ENCODE measurements at places on chromosomes 5 and 9. TPM values are rescaled to one million over a fixed set of nuclear protein-coding genes. Genes with fewer than 3 reads are reported as not detected.

PDZD2 gene
- total RNA-seq = 1.3 TPM

PLAC8L1 gene
- total RNA-seq = not detected

IL6ST gene
- 148 TPM for total RNA-seq

N4BP3 gene
- 0.34 TPM for total RNA-seq

HTR1A gene
- total RNA-seq = not detected

ANKRD55 gene
- not detected for total RNA-seq

TMEM215 gene
- not detected for total RNA-seq
